Immature natural killer cell (primary cell): ENCODE measurements at places on chromosomes 4 and X. TPM values are rescaled to one million over a fixed set of nuclear protein-coding genes. Genes with fewer than 3 reads are reported as not detected.
A peak's percentile ranks its signal among the peaks of the same experiment; 100 is the strongest.

- DNase-seq = no peak
- H3K4me1 ChIP-seq = peaks cover 48% of the 10 kb centered on the region
- peak overlapping the region; percentile 39 for H3K27ac ChIP-seq
- H3K27me3 ChIP-seq = peaks cover 1% of the 10 kb centered on the region
Observed at GRCh38 chr4:2907226-2907625, 56.0 kb downstream of the NOP14 start.

DNA sequence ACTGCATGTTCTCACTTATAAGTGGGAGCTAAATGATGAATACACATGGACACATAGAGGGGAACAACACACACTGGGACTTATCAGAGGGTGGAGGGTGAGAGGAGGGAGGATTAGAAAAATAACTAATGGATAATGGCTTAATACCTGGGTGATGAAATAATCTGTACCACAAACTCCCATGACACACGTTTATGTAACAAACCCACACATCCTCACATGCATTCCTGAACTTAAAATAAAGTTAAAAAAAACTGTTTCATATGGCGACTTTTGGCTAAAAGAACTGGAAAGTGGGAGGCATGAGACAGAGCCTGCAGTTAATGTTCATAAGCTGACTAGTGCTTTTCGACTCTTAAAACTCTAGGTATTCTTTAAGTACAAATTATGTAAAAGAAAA lies 98.9 kb upstream of the NPFFR2 start:
- H3K4me3 ChIP-seq = no peak overlapping the region
- H3K27ac ChIP-seq = no peak overlapping the region
- H3K36me3 ChIP-seq = no peaks in the 10 kb centered on the region
- no peaks in the 10 kb centered on the region for H3K27me3 ChIP-seq

- H3K27me3 ChIP-seq = peaks cover 15% of the 10 kb centered on the region
- peaks cover 59% of the 10 kb centered on the region for H3K4me1 ChIP-seq
- H3K36me3 ChIP-seq = peaks cover 10% of the 10 kb centered on the region
- peak overlapping the region; percentile 97 for H3K4me3 ChIP-seq
Observed at GRCh38 chr4:6674500-6675149, 19.1 kb upstream of the S100P start.

The SCRG1 gene
- polyA plus RNA-seq = not detected

The RHOXF1 gene
- not detected for polyA plus RNA-seq

The MXRA5 gene
- not detected for polyA plus RNA-seq

DNA sequence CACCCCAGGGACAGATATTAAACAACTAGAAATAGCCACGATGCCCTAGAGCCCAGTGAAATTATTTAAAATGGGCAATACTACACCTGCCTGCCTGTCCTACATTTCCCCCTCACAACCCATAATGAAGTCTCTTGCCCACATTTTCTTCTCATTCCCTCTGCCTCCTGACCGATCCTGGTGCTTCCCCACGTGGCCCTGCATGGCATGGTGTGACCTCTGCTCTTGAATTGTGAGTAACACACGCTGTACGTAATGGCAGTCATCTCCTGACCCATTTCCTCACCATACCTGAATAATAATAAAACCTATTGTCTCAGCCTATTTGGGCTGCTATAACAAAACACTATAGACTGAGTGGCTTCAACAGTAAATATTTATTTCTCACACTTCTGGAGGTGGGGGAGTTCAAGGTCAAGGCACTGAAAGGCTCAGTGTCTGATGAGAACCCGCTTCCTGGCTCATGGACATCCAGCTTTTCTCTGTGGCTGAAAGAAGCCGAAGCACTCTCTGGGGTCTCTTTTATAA lies 77.0 kb upstream of the ENPP6 start:
- H3K4me1 ChIP-seq = no peaks in the 10 kb centered on the region
- H3K4me3 ChIP-seq = no peak overlapping the region
- DNase-seq = no peak
- H3K36me3 ChIP-seq = no peaks in the 10 kb centered on the region
- H3K27me3 ChIP-seq = peaks cover 2% of the 10 kb centered on the region
- no peak overlapping the region for H3K27ac ChIP-seq

GRCh38 chr4:157004279-157005161 lies 32.9 kb upstream of the PDGFC start:
- H3K4me3 ChIP-seq = no peak overlapping the region
- no peaks in the 10 kb centered on the region for H3K36me3 ChIP-seq
- no peaks in the 10 kb centered on the region for H3K27me3 ChIP-seq
- DNase-seq = no peak
- no peaks in the 10 kb centered on the region for H3K4me1 ChIP-seq

The TCP11X2 gene
- polyA plus RNA-seq = not detected

The MAGEA10 gene
- not detected for polyA plus RNA-seq

The TMPRSS11A gene
- polyA plus RNA-seq = not detected

The NLRP2B gene
- polyA plus RNA-seq = not detected

DNA sequence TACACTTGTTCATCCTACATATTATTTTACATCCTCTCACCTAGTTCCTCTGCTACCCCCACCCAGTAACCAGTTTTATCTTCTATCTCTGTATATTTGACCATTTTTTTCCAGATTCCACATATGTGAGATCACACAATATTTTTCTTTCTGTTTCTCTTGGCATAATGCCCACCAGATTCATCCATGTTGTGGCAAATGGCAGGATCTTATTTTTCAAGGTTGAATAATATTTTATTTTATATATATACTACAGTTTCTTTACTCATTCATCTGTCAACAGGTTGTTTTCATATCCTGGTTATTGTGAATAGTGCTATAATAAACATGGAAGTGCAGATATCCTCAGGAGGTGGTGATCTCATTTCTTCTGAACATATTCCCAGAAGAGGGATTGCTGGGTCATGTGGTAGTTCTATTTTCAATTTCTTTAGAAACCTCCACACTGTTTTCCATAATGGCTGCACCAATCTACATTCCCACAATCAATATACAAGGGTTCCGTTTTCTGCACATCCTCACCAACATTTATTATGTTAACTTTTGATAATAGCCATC lies 48.2 kb downstream of the THAP9 start:
- no peak overlapping the region for H3K4me3 ChIP-seq
- H3K27ac ChIP-seq = no peak overlapping the region
- H3K4me1 ChIP-seq = peaks cover 5% of the 10 kb centered on the region
- peaks cover 4% of the 10 kb centered on the region for H3K27me3 ChIP-seq
- no peak for DNase-seq

DNA sequence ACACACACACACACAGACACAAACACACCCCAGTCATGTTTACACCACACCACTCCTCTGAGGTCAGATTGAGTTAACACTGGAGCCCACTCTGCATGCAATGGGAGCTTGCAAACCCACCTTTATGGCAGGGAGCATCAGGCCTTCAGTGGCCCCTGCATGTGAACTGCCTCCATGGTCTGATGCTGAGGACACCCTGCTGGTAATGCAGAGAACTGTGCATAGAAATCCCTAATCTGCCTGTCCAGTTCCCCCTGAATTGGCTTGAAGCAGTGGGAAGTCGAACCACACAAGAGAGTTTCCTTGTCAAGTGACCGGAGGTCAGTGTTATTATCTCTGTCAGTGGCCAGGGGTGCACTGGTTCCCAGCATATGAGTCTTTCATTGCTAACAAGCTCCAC lies 59.8 kb downstream of the ANOS1 start:
- no peaks in the 10 kb centered on the region for H3K4me1 ChIP-seq
- no peak for DNase-seq
- H3K4me3 ChIP-seq = no peak overlapping the region
- H3K27ac ChIP-seq = no peak overlapping the region

- no peak for DNase-seq
- no peak overlapping the region for H3K4me3 ChIP-seq
- peaks cover 6% of the 10 kb centered on the region for H3K4me1 ChIP-seq
- no peak overlapping the region for H3K27ac ChIP-seq
Observed at GRCh38 chr4:121093261-121093660, 20.9 kb upstream of the NDNF start.

DNA sequence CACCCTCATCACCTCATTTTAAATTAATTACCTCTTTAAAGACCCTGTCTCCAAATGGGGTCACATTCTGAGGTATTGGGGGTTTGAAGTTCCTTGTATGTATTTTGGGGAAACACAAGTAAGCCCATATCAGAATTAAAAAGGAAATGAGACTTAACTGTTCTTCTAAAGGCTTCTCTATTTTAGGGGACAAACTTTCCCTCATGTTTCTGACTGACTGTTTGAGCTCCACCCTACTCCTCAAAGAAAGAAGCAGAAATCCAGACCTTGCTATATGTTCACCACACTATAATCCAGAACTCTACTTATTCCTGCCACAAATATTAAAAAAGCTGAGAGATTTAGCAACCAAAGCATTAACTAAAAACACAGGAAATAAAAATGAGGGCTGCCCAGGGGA lies 258.8 kb downstream of the ARHGAP24 start:
- H3K27ac ChIP-seq = no peak overlapping the region
- H3K4me3 ChIP-seq = no peak overlapping the region
- no peaks in the 10 kb centered on the region for H3K4me1 ChIP-seq
- no peak for DNase-seq
- H3K27me3 ChIP-seq = no peaks in the 10 kb centered on the region

The COMMD8 gene
- polyA plus RNA-seq = 53.8 TPM

DNA sequence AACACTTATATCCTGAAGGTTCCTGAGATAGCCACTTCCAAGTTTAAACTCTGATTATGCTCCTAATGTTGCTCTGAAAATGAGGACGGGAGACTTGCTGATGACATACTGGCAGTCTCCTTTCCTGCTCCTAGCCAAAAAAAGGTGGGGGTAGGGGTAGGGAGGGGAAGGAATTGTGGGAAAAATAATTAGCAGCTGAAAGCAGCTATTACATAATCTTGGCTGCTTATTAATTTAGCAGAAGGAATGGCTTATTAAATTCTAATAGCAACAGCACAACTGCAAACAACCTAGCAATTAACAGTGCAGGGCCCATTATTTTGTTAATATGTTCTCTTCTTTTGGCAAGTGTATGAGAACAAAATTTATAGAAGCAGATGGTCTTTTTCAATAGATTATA lies 2.0 kb upstream of the AP1S2 start:
- H3K4me1 ChIP-seq = peaks cover 18% of the 10 kb centered on the region
- DNase-seq = no peak
- peak overlapping the region; percentile 54 for H3K27ac ChIP-seq

- no peaks in the 10 kb centered on the region for H3K4me1 ChIP-seq
- no peak overlapping the region for H3K4me3 ChIP-seq
- peaks cover 6% of the 10 kb centered on the region for H3K27me3 ChIP-seq
- H3K36me3 ChIP-seq = no peaks in the 10 kb centered on the region
Observed at GRCh38 chrX:16979226-16979625, 32.8 kb downstream of the REPS2 start.

The BGN gene
- not detected for polyA plus RNA-seq

The RBM47 gene
- polyA plus RNA-seq = 0.49 TPM

The GPR119 gene
- polyA plus RNA-seq = not detected

The NDNF gene
- not detected for polyA plus RNA-seq

DNA sequence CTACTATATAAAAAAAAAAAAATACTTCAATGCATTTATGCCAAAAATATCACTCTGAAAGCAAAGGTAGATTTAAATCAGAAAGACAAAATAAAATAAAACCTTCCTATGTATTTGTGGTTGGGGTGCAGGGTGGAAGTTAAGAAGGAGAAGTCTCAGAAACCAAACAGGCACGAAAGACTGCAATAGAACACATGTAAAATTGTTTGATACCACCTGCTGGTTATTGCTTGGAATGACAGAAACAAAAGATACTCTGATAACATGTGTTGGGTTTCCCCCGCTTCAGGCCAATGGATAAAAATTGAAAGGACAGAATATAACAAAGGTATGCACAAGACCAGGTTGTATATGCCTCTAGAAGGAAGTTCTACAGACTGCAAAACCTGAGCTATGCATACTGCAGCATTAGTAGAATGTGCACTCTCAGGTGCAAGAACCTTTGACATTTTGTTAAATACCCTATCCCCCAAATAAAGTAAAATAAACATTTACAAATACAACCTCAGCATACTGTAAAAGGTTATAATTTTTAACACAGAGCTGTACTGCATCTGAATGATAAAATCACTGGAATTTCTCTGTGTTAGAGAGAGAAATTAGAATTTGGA lies 118.8 kb downstream of the GABRA2 start:
- H3K4me3 ChIP-seq = no peak overlapping the region
- H3K27ac ChIP-seq = no peak overlapping the region
- no peaks in the 10 kb centered on the region for H3K4me1 ChIP-seq

- no peak overlapping the region for H3K27ac ChIP-seq
- no peak for DNase-seq
- H3K4me3 ChIP-seq = no peak overlapping the region
- peaks cover 6% of the 10 kb centered on the region for H3K4me1 ChIP-seq
- no peaks in the 10 kb centered on the region for H3K27me3 ChIP-seq
- no peaks in the 10 kb centered on the region for H3K36me3 ChIP-seq
Observed at GRCh38 chr4:180394730-180395129, 1848.5 kb upstream of the TENM3 start.

DNA sequence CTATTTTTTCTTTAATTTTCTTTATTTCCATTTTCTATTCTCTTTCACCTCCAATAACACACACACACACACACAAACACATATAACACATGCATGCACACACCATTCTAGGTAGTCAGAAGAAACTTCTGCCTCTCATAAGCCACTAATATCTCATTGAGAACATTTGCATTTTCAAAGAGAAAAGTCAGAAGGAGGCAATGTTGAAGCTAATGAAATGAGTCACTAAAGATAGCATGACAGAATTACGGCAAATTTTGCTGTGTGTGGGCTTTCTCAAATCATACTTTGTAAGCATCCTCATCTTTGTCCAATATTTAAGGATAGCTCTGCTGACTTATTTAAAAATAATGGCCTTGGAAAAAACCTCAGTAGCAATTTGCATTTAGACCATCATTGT lies 291.3 kb downstream of the GUCY2F start:
- H3K36me3 ChIP-seq = no peaks in the 10 kb centered on the region
- no peaks in the 10 kb centered on the region for H3K27me3 ChIP-seq
- no peak overlapping the region for H3K27ac ChIP-seq

- H3K4me1 ChIP-seq = peaks cover 44% of the 10 kb centered on the region
- H3K27me3 ChIP-seq = peaks cover 1% of the 10 kb centered on the region
- H3K27ac ChIP-seq = no peak overlapping the region
- H3K4me3 ChIP-seq = no peak overlapping the region
- peaks cover 4% of the 10 kb centered on the region for H3K36me3 ChIP-seq
- no peak for DNase-seq
Observed at GRCh38 chrX:151402719-151403390, 5.8 kb downstream of the VMA21 start.

The RTL9 gene
- not detected for polyA plus RNA-seq
